ENCODE measurements at places on chromosomes 3 and 15.

DNA sequence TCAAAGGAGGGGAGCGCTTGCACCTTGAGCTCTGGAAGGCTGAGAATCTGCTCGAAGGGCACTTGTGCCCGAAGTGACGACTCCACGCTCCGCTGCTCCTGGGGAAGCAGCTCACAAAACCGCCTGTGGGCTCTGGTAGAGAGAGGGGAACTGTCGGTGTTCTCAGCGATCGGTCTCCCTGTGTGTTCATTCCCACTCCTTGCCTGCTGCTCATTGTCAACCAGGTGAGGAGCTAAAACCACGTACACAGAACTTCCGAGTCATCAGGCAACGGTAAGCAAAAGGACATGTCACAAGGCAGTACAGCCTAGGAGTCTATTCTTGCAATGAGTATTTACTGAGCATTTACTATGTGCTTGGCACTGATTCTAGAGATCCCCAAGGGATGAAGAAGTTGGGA lies 1.5 kb downstream of the CIB1 start:
- no peak for DNase-seq

DNA sequence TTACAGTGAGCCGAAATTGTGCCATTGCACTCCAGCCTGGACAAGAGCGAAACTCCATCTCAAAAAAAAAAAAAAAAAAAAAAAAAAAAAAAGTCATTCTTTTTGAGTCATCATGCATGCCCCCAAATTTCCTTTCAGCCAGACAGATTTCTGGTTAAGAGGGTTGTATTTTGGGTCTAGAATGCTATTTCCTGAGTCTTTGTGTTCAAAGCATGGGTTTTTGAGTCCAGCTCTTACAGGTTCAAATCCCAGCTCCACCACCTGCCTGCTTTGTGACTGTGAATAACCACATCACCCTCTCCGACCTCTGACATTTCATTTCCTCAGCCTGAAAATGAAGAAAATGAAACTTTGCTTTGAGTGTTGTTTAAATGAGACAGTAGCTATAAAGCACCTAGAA lies 9.3 kb upstream of the C15orf61 start:
- DNase-seq = no peak

DNA sequence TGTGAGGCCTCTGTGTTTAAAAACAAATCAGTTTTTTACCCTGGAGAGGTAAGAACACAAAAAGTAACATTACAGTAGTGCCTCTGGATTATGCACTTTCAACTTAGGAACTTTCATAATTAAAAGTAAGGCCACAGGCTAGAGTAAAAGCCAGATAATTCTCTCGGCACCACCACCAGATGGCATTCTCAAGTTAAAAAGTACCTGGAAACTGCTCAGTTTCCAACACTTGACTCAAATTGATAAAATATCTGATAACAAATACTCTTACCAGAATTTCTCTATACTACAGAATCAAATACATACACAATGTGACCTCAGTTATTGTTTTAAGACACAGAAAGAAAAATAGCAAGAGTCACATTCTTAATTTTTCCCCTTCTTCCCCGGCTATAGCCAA lies 19.9 kb downstream of the SPICE1 start:
- peak; percentile 21 for DNase-seq

GRCh38 chr3:183013856-183014255 lies 33.5 kb upstream of the DCUN1D1 start:
- no peak for DNase-seq

DNA sequence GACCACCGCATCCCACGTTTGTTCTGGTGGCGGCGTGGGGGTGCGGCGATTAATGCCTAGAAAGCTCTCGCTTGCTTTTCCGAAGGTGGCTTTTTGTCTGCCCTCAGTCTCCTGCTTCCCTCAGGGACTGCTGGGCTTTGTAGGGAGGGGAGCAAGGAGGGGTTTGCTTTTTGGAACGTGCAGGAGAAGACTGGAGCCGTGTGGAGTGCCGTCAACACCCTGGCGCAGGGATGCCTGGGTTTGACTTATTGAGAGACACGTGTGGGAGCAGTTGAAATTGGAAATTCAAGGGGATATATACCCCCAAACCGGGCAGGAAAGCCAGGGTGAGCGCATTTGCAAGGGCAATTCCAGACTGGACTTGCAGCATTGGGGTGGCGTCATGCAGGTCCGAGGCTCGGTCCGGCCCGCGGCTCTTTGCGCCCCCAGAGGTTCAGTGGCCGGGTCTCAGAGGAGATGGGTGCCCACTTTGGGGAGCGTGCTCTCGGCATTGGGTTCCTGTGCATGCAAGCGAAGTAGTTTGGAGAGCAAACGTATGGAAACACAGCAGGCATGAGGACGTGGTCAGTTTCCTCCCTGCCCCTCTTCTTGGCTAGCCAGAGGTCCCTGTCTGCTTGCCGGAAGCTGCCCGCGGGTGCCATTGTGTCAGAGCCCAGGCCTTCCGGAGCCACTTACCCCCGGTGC lies 2.1 kb downstream of the EPHB1 start:
- no peak for DNase-seq

GRCh38 chr3:10942690-10943205 lies 49.8 kb upstream of the SLC6A1 start:
- no peak for DNase-seq

DNA sequence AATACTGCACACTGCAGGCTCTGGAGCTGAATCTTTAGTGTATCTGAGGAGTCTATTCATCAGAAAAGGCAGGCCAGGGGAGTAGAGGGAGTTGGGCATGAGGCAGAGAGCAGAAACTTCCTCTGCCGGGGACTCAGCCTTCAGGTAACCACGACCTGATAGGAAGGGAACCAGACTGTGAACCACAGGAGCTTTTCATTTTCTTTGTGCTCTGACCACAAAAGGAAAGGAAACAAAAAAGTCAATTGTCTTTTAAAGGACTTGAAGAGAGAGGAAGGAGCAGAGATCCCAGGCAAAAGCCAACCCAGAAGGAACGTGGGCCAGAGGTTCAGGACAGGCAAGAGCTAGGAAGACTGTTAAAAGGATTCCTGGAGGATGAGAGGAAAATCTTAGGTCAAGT lies 573.3 kb downstream of the EPHB1 start:
- no peak for DNase-seq

All from SW480 (cell line).